Osteoblast (primary cell): ENCODE measurements at places on chromosomes 6 and 20. TPM values are rescaled to one million over a fixed set of nuclear protein-coding genes. Genes with fewer than 3 reads are reported as not detected.

Gene CPNE5
- total RNA-seq, result under 0.01 TPM in 1 of 2 replicates, not detected in the other

Gene KHDRBS2
- not detected in 2 replicates for total RNA-seq

Gene NINL
- total RNA-seq, result 14.1 and 14.8 TPM in 2 replicates

Gene FAM217A
- not detected in 2 replicates for total RNA-seq

Gene RSPH4A
- 0.36 and 0.59 TPM in 2 replicates for total RNA-seq

Gene REV3L
- total RNA-seq, result 41.3 and 42.0 TPM in 2 replicates

Gene AURKA
- total RNA-seq, result 4.7 and 8.0 TPM in 2 replicates

Gene POU3F2
- total RNA-seq, result under 0.01 TPM in 1 of 2 replicates, not detected in the other

Gene CTAGE9
- not detected in 2 replicates for total RNA-seq

Gene OTOR
- total RNA-seq, result not detected in 2 replicates

Gene FILIP1
- under 0.01 and 0.29 TPM in 2 replicates for total RNA-seq

Gene CST5
- not detected in 2 replicates for total RNA-seq

Gene FAXC
- 0.88 and 1.1 TPM in 2 replicates for total RNA-seq

Gene DNMT3B
- 2.4 and 2.5 TPM in 2 replicates for total RNA-seq

Gene RUNX2
- 30.0 and 35.4 TPM in 2 replicates for total RNA-seq

Gene GJA10
- not detected in 2 replicates for total RNA-seq

Gene SALL4
- total RNA-seq, result 3.3 and 3.5 TPM in 2 replicates

Gene IRF4
- total RNA-seq, result under 0.01 TPM in 2 replicates

Gene SPATS1
- not detected in 2 replicates for total RNA-seq

Gene TFAP2D
- total RNA-seq, result not detected in 2 replicates

Gene PTK6
- total RNA-seq, result under 0.01 TPM in 1 of 2 replicates, not detected in the other

Gene PLEKHG1
- total RNA-seq, result 0.36 and 0.88 TPM in 2 replicates

Gene HSPA1L
- 0.29 and 0.72 TPM in 2 replicates for total RNA-seq

Gene AFG1L
- 4.0 and 8.0 TPM in 2 replicates for total RNA-seq

Gene LST1
- 0.29 TPM in 1 of 2 replicates, not detected in the other for total RNA-seq

Gene HUS1B
- total RNA-seq, result 0.59 and 0.72 TPM in 2 replicates

Gene KIAA0408
- total RNA-seq, result 1.8 and 2.5 TPM in 2 replicates

Gene PPP1R16B
- total RNA-seq, result not detected in 2 replicates

Gene PTCHD4
- total RNA-seq, result 6.5 and 9.7 TPM in 2 replicates

Gene TPX2
- total RNA-seq, result 16.2 and 18.5 TPM in 2 replicates

Gene EDN1
- 0.88 and 1.4 TPM in 2 replicates for total RNA-seq

Gene GABRR1
- not detected in 2 replicates for total RNA-seq

Gene RSPO3
- 1.8 and 2.4 TPM in 2 replicates for total RNA-seq

Gene CLVS2
- total RNA-seq, result not detected in 2 replicates

Gene TMEM74B
- total RNA-seq, result not detected in 2 replicates

Gene RSPH3
- total RNA-seq, result 8.3 and 10.3 TPM in 2 replicates

Gene MAFB
- total RNA-seq, result 12.1 and 12.7 TPM in 2 replicates
